Amygdala (tissue), 56 donors: ENCODE measurements at places on chromosomes 11 and 22.

DNA sequence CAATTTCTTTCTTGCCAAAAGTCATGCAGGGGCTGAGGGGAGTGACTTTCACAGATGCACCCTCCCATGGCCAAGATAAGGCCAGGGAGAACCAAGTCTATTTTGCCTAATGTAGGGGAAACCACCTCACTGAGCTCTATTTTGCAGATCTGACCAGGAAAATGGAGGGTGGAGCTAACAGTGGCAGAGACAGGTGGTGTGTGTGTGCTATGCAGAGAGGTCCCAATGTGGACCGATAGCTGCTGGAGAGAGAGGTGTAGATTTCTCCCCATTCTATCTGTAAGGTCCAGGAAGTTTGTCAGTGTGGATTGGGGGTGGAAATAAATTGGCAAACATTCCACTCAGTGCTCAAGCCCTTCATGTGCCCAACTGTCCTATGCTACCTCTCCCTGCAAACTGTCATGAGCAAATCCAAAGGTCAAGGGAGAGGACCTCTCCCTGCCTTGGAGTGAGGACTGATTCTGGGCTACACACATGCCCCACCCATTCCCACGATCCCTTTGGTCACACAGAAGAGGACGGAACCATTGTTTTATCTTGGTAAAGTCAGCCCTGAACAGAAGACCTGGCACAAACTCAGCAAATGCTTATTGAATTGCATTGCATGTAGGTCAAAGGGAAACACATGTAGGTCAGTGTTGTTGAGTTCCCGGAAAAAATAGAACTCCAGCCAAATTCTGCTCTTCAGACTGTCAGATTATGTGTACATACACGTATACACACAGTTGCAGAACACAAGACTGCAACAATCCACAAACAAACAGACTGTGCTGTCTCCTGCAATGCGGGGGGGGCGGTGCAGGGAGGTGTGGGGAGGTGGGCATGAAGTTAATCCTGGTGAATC lies 65.9 kb downstream of the C11orf58 start:
- DNase-seq = no peak

DNA sequence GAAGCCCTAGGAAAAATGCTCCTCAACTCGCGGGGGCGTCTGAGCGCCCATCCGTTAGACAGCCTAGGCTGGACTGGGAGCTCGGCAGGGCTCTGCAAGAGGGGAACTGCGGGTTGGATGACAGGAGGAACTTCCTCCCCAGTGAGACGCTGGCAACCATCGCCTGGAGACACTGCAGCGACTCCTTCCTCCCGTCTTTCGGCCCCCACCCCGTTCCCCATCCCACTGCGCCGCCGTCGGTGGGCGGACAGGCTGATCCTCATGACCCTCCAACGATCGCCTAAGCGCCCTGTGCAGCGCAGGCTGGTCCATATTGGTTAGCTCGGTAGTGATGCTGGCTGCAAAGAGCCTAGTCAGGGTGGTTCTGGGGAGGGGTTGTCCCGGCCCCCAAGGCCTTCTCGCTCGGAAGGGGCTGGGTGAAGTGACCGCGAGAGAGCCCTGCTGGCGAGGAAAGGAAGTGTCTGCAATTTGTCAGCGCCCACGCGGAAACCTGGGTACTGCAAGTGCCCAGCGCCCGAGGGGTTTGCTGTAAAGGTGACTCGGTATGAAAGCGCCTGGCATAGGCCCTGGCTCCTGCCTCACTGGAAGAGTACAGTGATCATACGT lies 638 bp downstream of the NRGN start:
- no peak for DNase-seq

DNA sequence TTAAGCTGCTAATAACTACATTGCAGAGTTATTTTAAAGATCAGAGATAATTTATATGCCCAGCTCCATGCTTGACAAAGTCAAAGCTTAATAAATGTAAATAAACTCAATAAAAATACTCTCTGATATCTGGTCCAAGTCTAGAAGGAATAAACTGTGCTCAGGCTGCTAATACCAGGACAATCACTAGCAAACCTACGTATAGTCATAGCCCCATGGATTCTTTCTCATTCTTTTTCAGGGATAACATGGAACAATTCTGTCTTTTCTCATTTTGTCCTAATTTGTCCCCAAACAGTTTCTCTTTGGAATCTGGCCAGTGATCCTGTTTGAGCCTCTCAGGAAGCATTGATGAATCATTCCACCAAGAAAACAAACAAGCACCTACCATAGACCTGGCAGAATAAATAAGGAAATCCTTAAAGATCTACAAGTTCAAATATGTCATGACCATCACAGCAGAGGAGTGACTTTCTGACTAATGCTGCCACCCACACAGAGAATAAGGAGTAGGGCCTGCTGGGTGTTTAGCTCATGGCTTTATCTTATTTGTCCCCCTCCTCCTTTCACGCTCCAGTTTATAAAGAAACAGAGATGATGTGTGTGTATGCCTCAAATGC lies 14.1 kb upstream of the B3GNT6 start:
- DNase-seq = no peak

DNA sequence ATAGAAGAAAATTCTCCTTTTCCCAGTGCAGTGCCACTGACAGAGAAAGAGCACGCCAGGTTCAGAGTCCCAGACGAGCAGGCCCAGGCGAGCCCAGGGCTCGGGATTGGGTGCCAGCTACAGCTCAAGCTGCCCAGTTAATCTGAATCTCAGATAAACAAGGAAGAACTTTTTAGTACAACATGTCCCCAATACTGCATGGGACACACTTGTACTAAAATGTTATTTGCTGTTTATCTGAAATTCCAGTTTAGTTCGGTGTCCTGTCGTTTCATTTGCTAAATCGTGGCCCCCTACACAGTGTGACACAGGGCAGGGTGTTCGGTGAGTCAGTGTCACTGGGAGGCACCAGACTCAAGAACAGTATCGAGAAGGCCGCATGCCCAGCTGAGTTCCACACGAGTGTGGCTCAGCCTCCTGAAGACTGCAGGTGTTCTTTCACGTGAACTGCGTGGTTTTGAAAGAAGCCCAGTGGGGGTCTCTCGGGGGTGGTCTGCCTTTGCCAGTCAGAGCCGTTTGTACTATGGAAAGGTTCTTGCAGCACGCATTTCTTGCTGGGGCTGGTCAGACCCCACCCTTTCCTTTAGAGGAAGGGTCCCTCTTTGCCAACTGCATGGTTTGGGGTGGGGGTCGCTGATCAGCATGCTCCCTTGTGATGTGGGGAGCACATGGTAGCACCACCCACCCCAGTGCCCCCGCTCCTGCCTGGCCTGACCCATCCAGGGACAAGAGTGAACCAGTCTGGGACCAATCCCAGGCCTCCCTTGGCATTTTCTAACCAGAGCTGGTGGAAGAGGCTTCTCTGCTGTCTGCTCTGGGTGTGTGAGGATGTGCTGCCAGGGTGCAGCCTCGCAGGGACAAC lies 115.6 kb upstream of the B3GAT1 start:
- no peak for DNase-seq

DNA sequence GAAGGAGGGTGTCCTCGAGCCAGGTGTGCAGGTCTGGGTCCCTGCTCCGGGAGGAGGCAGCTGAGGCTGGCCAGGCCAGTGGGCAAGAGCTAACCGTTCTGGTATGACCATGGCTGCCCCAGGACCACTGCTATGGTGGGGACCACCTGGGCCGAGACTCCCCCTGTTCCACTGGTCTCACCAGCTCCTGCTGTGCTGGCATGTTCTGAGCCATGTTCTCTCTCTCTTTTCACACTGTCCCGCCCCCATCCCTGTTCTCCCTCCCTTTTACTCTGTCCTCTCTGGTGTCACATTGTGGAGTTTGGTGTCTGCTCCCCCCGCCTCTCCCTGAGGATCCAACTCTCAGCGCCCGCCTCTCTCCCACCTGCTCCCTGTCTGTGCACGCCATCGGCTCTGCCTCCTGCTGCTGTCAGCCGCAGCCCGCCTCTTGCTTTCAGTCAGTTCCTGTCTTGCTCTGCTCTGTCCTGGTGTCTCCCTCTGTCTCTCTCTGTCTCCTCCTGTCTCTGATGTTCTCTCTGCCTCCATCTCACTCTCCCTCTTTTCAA lies 66.4 kb downstream of the LRRC32 start:
- no peak for DNase-seq

DNA sequence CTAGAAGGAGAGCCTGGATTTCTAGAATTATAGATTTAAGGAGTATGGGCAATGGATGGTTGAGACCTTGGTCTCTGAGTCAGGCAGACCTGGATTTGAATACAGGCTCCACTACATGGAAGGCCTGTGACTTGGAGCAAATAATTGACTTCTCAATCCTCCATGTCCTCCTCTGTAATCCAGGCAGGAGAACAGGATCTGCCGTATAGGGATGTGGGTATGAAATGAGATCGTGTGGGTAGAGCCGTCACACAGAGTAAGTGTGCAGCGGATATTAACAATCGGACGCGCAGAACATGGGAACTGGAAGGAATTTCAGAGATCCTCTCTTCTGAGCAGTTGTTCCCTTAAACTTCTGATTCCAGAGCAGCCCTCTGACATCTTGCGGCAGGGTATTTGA lies 11.5 kb upstream of the TMPRSS13 start:
- no peak for DNase-seq

GRCh38 chr22:43424666-43425630 lies 13.1 kb downstream of the MPPED1 start:
- DNase-seq = no peak

- no peak for DNase-seq
Observed at GRCh38 chr11:58965246-58965985, 26.1 kb downstream of the GLYATL1 start.

GRCh38 chr22:11066458-11067285 lies 4461.3 kb upstream of the OR11H1 start:
- DNase-seq = no peak

GRCh38 chr11:92659793-92660192 lies 309.7 kb upstream of the MTNR1B start:
- DNase-seq = no peak

DNA sequence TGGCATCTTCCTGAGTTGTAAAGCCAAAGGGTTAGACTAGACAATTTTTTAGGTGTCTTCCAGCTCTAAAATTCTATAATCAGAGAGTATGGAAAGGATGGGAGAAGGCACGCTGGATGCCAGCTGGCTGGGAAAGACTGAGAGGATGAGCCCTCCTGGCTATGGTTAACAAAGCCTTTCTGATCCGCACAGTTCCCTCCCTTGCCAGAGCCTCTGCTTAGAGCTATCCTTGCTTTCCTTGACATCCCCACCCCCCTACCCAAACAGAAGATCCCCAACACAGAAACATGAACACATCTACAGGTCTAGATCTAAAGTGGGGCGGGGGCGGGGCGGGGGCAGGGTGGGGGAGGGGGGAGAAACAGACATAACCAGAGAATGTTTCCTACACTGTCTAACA lies 6.5 kb downstream of the TCF20 start:
- no peak for DNase-seq

DNA sequence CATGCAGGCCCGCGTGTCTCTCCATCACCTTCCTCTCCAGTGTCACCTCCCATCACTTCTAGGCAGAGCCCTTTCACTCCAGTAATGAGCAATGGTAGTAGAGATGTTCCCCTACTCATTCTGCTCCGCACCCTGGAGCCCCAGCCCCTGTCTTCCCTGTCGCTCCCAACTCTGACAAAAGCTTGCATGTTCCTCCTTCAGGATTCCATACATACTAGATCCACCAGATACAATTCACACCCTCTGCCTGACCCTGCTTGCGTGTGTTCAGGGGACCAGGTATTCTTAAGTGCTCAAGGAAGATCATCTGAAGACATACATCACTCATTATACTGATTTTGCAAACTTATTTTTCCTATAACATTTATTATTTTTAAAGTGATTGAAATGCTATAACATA lies 222.7 kb downstream of the SNX19 start:
- DNase-seq = no peak

DNA sequence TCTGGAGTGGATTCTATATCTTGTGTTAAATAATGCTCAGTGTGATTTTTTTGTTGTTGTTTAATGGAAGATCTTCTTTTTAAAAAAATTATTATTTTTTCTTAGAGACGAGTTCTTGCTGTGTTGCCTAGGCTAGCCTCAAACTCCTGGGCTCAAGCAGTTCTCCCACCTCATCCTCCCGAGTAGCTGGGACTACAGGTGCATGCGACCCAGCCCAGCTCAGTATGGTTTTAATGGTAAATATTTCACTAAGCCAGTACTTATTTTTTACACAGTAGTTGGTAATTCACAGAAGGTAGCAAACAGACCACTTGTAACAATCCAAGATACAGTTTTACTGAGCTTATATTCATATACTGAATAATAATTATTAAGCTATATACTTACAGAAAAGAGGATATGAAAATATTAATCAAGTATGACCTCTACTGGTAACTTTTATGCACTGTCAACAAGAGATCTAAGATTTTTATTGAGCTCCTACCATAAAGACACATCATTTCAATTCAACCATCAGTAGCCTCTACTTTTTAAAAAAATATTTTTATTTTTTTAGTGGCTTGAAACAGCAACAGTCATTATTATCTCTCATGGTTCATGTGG lies 6.1 kb upstream of the CD59 start:
- DNase-seq = no peak

DNA sequence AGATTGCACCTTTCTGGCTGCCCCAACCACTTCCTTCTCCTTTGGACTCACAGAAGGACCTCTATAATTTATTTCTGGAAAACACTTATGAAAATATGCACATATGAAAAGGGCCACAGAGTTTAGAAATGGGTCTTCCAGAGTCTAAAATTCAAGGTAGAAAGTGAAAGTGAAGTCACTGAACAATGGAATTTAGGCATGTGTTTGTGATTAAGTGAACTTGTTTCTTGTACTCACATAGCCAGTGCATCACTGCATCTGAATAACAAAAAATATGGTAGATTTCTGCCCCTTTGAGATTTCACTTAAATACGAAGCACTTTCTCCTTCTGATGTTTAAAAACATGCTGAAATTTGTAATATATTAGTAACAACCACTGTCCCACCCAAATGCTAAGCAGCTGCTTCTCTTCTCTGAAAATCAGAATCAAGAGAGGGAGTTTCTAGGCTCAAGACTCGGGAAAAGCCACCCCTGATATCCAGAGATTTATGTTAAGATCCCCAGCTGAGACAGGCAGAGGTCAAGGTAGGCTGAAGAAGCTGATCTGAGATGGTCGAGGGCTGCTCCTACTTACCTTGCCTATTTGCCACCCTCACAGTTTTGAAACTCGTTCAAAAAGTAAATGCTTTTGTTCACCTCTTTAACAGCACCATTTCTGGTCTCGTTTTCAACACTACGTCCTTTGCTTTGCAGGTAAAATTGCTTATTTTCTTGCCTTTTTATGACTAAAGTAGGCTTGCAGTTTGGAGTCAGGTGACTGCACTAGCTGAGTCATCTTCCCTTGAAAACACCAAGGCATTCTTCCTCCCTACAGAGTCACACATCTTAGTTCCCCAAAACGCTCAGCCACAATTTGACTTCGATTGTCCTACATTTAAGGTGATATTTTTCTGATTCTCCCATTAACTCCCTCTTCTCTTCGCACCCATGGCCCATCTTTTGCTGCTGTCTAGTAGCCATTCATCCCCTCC lies at the start of gene XKR3:
Gene XKR3, minus strand, starts transcription at position 696 of the 972 bp plus-strand sequence. CDS start 17,338 bp downstream, outside the sequence.
- no peak for DNase-seq
